ENCODE measurements at places on chromosomes 6 and 20.

DNA sequence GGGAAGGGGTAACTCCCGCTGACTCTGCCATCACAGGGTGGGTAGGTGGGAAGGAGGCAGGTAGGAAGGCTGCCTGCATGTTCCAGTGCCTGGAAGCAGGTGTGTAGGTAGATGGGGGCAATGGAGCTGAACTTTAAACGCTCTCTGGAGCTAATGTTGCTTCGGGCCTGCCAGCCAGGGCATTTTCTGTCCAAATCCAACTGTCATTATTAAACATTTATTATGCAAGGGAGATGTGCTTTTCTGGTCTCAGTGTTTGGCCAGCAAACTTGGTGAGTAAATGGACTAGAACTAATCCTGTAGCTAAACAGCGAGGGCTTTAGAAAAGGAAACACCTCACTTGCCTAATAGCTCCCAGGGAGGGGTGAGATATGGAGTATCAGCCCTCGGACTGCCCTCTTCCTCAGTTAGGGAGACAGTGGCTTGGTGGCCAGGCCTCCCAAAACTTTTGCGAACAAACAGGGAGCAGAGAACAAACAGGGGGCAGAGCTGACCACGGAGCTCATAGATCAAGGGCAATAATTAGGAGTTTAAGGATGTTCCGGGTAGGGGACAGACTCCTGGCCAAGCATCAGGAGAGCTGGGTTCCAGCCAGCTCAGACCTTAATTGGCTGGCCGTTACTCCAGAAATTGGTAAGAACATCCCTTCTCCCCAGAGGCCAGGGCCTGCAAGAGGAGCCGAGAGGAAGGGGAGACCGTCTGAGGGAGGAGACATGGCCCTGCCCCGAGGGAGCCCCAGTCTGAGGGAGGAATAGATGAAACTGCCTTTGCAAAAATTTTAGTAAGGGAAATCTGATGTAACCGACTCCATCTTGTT, 131.1 kb downstream of the VEGFA start:
- DNase-seq: no peak

DNA sequence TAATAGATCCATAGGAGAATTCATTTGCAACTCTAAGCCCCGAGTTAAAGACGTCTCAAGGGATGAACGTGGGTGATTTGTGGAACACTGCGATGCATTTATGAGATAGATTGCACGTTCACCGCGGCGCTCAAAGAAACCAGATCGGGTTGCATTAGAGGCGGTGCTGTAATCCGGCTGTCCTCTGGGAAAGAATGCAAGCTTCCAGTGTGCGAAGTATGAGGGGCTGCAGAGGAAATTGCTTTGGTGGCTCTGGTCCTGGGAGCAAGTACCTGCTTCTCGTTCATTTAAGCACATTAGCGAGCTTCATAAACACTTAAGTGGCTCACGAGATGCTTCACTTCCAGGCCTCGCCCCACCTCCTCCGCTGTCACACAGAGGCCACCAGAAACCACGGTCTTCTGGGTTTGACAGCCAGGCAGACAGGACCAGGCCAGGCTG, 182.3 kb downstream of the CDH4 start:
- DNase-seq: no peak

- DNase-seq: no peak
Observed at GRCh38 chr20:59988141-59988540, 29.9 kb downstream of the CDH26 start.

GRCh38 chr6:118968416-118968815, 33.5 kb upstream of the MCM9 start:
- no peak for DNase-seq

GRCh38 chr20:44221368-44221954, 10.9 kb upstream of the OSER1 start:
- no peak for DNase-seq

DNA sequence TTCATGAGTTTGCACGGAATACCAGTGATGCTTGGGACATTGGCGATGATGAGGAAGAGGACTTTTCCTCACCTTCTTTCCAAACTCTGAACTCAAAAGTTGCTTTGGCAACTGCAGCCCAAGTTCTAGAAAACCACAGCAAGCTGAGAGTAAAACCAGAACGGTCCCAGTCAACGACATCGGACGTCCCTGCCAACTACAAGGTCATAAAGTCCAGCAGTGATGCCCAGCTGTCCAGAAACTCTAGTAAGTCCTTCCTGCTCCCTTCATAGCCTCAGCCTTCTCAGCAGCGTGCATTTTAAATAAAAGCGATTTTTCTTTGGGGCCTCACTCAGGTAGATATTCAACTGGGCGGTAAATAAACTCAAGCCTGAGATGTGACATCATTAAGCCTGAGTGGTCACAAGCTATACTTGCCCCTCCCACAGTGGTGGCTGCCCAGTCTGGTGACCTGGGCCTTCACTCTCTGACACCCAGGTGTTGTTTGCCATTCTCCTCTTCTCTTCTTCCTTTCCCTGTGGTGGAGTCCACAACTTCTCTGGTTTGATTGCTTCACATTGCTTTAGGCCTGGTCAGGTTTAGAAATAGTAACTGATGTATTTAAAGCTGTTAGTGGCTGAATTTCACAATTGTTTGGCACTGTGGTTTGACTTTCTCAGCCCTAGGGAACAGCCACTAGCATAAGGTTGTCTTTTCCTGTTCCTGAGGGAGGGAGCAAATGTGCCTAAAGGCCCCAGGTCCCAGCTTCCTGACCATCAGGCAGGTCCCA, 21.6 kb upstream of the TMEM217 start:
- DNase-seq: no peak

GRCh38 chr6:136306466-136306865, 16.8 kb upstream of the BCLAF1 start:
- DNase-seq: no peak

DNA sequence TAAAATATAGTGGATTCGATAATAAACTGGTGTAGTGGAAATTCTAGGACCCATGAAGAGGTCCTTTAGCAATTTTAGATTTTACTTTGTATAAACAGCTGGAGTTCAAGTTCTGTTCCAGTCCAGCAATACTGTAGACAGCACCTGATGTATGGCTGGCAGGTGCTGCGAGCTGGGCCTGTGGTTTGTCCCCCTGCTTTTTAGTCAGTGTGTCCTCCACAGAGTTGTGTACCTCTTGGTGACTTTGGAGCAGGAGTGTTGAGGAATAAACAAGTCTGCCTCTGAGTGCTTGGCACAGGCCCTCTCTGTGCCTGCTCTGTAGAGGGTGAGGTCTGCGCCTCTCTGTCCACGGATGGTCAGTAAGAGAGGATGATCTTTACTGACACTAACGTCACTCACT, 13.8 kb downstream of the STX16 start:
- DNase-seq: no peak

DNA sequence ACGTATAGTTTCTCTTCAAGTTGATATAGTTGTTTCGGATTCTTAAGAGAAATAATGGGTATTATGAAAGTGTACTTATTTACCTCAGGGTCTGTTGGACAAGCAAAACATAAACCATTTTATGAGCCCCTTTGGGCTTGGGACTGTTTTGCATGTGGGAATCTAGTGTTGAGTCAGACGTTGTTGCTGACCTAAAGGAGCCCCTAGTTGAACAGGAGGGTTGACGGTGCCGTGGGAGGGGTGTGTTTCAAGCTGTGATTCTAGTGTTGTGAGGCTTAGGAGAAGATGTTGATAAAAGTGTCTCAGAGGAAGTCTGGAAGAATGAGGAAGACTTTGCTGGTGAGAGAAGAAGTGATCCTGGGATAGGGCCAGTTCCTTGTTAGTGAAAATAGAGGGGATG, 140.0 kb downstream of the ARID1B start:
- DNase-seq: no peak

GRCh38 chr6:155455766-155456165, at the start of gene NOX3:
Gene NOX3 (minus strand): TSS chr6:155455839. CDS start chr6:155455800, 39 bp downstream.
- no peak for DNase-seq

GRCh38 chr20:59692139-59692538, 87.8 kb downstream of the PHACTR3 start:
- no peak for DNase-seq

DNA sequence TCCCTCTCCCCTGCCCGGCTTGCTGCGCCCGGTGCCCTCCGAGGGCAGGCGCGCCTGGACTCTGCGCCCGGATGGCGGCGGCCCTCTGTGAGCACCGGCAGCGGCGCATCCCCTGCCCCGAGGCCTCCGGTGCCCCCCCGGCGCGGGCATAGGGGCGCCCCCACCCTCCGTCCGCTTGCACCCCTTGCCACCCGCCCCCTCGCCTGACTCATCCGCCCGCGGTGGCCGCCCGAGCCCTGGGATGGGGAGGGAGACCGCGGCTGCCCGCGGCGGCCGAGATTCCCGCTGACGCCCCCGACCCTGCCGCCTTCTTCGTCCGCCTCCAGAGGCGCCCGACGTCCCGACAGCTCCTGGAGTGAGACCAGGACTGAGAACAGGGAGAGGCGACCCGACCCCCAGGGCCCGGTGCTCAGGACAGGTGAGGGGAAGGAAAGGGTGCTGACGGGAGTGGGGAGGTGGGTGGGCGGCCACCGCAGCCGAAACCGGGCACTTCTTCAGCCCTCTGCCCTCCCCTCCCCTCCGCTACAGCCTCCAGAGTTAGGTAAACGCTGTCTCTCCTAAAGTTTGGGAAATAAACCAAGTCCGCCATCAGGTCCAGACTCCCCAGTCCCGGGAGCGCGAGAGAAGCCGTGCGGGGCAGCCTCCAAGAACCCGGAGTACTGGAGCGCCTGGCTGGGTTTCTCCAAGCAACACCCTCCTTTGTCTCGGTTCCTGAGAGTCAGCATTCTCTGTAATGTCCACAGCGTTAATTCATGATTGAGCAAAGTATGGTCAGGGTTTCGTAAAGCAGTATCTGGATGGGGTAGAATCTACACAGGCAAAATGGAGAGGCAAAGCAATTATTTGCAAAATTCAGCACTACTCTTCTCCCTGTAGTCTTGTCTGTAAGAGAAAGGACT, 539 bp downstream of the TMEM200A start:
- DNase-seq: no peak

GRCh38 chr20:22717466-22717865, 133.1 kb upstream of the FOXA2 start:
- no peak for DNase-seq

DNA sequence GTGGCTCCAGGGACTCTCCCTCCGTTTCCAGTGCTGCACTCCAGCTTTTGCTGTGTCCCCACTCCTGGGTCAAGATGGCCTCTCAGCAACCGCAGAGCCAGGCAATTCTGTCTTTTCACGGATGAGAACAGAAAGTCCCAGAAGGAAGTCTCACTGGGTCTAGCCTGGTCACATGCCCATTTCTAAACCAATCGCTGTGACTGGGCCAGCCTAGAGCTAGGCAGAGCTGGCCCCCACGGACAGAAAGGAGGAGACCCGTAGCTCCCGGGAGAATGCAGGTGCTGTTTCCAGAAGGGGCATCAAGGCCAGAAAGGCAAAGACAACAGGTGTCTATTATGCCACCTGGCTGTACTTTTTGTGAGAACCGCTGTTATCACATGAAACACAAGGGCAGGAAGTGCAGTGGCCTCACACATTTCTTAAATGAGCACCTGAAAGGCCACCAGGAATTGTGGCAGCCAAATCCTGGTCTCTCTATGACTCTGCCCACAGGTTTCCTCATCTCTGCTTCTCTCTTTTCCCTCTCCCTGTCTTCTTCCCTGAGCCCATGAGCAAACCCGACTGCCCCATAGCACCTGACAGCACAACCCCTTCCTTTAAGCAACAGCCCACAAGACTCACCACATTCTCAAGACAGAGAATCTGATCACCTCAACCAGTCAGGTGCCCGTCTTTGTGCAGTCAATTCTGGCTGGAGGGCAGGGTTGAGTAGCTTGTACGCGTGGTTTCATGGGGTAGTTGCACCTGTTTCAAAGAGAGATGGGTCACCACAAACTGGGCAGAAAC, 37.1 kb upstream of the B4GALT5 start:
- DNase-seq: no peak

DNA sequence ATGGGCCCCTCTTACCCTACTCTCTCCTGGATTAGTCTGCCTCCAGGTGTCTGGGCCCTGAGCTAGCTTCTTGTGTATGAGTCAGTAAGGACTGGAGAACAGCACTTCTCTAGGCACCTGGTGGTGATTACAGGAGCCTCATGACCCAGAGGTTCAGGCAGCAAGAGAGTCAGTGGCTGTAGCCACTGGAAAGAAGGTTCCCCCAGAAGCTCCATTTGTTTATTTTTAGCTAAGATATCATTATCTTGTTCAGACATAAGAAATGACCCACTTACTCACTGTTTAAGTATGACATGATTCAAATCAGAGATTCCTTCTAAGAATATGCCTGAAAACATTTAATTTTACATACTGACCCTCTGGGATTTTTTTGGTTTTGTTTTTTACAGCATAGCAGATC, 23.6 kb upstream of the SLC4A11 start:
- no peak for DNase-seq

- no peak for DNase-seq
Observed at GRCh38 chr6:112352101-112352500, 5.0 kb downstream of the RFPL4B start.

DNA sequence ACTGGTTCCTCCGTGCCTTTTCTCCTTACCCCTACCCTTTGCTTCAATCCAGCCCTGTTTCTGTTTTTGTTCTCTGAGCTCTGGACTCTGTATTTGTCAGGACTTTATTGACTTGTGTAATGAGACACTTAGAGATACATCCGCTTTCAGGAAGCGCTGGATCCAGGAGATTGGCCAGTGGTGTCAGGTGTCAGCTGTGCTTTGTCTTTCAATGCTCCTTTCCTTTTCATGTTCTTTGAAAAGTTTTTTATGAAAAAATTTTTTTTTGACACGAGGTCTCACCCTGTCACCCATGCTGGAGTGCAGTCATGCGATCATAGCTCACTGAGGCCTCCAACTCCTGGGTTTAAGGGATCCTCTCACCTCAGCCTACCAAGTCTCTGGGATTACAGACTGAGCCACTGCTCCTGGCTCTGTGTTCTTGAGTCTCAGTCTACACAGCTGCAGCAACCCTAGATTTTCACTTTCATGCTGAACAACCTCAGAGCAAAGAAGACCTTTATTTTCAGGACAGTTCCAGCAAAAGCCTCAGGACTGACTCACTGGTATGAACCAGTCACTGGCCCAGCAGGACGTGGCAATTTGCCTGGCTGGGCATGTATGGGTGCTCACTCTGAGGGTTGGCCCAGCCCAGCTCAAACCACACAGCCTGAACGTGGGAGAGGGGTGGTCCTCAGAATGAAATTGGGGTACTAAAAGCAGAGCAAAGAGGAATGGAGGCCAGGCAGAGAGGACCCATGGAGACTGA, 108.5 kb downstream of the DHX35 start:
- no peak for DNase-seq

Data from activated CD8-positive, alpha-beta memory T cell treated with anti-CD3 and anti-CD28 coated beads for 4 hours (primary cell).